OCI-LY7 (cell line): ENCODE measurements at places on chromosomes 1 and 21.
A peak's percentile ranks its signal among the peaks of the same experiment; 100 is the strongest.

DNA sequence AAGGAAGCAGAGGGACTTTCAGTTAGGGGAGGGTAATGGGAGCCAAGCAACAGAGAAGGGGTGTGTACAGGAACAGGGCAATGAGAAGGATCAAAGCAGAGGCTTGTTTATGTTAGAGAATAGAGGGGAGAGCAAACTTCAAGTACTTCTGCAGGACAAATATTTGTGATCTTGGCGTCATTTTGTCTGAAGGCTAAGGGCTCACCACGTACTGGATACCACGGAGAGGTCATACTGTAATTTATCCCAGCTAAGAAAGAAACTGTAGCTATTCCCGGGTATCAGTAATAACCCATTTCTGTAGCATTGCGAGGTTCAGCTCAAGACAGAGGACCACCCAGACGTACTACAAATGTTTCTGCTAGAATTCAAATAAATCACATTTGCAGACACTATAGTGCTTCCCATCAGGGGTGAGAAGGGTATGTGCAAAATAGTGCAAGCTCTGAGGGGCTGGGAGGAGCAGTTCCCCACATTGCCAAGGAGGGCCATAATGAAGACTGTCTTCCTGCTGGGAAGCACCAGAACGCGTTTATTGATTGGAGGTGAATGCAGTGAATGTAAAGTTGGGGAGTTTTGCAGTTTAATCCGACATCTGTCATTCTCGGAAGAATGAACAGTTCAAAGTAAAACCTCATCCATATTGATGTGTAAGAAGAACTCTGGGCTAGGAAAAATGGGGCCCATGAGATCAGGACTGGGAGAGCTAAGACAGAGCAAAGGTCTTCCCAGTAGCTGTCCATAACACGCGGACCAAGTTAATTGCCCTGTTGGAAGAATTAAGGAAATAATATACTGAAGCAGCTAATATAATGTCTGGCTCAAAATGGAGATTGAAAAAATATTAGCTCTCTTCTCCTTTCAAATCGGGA is 136.9 kb downstream of the RWDD3 start:
- DNase-seq, result no peak

GRCh38 chr1:45007311-45007710 is 3.8 kb downstream of the HECTD3 start:
- no peak for DNase-seq

DNA sequence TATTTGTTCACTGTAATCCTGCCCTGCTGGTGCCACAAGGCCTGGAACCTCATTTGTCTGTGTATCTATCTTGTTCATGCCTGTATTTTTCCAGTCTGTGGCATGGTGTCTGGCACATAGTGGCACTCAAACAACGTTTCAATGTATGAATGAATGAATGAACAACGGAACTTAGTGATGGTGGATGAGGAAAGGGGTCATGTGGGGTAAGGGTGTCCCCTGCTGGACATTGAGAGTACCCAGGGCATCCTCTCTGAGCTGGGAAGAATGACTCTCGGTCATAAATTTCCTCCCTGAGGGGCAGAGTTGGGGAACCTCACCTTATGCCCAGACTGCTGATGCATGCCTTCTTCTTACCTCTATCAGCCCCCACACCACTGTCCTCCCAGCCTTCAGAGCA is 18.9 kb upstream of the ZNF683 start:
- peak; percentile 40 for DNase-seq

DNA sequence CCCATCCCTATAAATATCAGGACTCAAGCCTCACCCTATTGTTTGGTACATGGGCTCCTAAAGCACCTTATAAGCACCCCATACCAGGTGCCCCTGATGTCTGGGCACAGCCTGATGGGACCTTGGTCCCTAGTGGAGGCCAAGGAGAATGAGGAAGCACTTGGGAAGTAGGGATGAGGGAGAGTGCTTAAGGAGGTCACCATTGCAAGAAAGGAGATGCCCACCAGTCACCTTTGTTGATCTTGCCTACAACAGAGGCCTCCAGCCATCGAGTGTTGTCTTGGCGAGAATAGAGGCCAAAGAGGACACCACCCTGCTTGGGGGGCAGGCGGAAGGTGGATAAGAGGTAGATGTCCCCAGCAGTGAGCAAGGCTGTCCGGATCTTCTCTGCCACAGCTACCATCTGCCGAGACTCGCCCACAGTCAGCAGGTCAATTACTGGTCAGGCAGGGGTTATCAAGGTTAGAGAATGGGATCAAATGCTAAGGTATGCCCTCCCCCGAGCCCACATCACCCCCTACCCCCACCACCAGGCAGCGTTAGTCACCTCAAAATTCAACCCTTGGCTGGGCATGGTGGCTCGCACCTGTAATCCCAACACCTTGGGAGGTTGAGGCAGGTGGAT is 1.6 kb downstream of the THBS3 start:
- DNase-seq, result no peak

DNA sequence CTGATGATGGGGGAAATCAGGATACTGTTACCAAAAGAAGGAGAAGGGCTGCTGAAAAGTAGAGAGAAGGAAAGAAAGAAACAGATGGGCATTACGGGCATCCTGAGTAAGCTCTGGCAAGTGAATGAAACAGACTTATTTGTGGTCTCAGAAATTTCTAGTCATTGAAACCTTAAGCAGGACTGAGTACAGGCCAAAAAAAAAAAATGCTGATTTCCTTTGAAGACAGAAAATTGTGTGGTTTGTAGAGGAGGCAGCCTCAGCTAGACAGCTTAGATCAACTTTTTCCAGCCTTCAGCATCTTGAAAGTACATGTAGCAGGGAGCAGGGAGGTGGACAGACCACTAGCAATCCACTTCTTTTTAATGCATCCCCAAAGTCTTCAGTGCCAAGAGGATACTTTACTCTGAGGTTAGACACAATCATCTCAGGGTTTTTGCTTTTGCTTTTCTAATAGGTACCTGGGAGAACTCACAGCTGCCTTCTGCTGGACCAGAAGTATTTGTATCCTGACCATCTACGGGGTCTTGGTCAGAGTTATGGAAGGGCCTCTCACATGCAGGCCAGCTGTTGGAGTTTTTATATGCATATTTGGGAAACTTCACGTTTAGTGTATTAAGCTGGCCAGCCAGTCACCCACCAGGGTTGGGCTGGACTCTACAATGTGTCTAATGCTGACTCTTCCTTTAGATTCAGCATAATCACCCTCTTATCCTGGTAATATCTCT is 10.6 kb upstream of the CAPZB start:
- no peak for DNase-seq

DNA sequence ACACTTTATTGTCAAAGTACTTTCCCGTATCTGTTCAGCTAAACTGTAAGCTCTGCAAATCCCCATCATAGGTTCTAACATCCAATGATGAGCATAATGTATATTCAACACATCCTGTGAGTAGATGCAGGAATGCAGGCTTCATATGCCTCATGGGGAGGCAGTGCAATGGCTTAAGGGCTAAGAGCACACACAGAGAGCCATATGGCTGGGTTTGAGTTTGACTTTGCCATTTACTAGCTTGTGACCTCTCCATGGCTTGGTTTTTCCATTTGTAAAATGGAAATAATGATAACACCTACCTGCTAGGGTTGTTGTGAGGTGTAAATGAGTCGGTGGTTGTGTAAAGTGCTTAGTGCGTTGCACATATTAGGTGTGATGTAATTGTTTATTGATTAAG is 13.4 kb downstream of the RCSD1 start:
- no peak for DNase-seq

DNA sequence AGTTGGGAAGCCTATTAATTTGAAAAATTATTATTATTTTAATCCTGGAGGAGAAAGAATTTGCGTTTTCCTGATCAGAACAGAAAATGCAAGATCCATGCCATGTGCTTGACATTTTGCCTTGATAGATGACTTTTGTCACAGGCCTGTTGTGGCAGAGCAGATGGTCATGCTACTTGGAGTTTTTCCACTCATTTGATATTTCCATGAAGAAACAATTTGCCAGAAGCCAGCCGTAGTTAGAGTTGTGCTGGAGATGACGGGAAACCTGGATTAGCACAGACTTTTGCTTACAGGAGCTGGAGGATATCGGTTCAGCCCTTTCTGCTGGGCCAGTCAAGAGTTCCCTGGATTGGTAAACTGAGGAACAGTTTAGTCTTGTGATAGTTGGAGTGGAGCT is 3.2 kb downstream of the RCAN3 start:
- no peak for DNase-seq

DNA sequence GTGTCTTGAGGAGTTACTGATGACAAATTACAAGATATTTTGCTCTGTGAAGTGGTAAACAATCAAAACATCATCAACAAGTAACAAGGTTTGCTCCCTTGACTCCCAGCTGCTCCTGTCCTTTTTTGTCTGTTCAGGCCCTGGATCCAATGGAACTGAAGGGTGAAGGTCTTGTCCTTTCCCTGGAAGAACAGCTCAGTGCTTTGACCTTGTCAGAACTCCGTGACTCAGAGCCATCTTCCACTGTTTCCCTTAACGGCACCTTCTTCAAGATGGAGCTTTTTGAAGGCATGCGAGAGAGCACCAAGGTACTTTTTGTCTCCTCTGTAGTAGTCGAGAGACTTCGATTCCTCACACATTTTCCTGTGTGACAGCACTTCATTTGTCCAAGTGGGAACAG is 29.0 kb downstream of the TRIM45 start:
- DNase-seq, result no peak

GRCh38 chr1:158147869-158148268 is 32.8 kb upstream of the CD1D start:
- no peak for DNase-seq

DNA sequence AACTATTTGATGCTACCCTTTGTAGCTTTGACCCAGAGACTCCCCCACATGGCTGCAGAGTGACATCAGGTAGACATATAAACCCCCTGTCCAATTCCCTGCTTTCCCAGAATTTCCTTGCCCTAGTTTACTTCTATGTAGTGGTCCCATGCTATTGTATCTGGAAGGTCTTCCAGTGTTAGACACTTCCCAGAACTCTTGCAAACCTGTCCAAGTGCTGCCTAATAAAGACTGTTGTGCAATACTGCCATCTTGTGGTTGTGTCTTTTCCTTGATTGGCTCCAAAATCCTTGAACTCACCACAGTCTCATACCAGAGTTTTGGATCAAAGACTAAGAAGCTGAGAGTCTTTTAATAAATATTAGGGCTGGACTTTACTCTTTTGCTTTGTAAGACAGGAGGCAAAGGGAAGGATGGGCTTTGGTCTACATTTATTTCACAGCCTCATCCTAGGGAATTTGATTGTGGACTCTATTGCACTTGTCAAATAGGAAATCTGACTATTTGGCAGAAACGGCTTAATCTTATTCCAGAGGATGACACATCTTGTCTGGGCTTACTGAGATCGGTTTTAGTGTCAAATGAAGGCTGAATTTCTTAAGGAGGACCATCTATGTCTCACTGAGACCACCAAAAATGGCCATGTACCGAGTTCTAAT is 169.9 kb downstream of the LRRC7 start:
- peak; percentile 61 for DNase-seq

DNA sequence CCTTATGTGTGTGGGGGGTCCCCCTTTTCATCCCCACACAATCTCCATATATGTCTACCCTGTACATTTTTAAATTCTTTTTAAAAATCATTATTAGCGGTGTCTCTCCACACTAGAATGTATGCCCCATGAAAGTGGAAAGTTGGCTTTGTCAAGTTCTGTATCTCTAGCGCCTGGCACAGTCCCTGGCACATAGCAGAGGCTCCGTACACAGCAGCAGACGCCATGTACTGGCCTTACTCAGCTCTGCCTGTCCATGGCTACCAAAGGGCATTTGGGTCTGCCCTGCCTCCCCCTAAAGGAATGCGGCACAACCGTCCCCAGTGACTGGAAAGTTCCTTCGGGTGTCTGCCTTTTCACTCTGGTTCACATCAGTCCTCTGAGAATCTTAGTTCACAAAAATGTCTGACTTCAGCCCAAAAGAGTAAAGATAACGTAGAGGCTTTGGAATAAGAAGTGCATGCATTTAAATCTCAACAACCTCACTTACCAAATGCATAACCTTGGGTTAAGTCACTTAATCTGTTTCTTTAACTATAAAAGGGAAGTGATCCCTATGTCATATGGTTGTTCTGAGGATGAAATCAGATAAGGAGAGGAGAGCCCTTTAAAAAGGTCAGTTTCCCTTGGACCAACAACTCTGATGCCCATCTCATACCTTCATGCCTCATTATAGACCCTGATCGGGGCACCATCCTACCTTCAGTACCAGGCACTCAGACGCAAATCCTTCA is 61.1 kb downstream of the CD46 start:
- DNase-seq, result no peak

GRCh38 chr1:33384040-33384812 is 46.7 kb downstream of the PHC2 start:
- no peak for DNase-seq

DNA sequence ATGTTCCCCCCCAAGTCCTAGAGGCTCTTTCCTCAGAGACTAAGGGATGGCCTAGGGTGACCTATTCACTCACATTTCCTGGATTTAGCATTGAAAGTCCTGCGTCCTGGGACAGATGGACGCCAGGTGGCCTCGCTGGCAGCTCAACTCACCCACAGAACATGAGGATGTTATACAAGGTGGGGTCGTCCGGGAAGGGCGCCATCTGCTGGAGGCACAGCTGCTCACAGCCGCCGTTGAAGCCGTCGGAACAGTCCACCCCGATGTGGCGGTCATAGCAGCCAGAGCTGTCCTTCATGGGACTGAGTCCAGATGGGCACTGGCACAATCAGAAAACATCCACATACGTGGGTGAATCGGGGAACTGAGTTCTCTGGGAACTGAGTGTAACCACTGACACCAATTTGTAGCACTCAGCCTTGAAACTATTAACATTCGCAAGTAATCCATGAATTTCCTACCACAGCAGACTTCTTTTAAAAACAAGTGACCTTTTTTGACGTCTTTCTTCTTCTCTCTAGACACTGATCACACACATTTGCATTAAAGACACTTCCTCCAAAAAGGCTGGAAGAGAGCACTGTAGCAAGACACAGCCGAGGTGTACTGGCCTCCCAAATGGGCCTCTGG is 215.4 kb downstream of the ASTN1 start:
- peak; percentile 26 for DNase-seq

DNA sequence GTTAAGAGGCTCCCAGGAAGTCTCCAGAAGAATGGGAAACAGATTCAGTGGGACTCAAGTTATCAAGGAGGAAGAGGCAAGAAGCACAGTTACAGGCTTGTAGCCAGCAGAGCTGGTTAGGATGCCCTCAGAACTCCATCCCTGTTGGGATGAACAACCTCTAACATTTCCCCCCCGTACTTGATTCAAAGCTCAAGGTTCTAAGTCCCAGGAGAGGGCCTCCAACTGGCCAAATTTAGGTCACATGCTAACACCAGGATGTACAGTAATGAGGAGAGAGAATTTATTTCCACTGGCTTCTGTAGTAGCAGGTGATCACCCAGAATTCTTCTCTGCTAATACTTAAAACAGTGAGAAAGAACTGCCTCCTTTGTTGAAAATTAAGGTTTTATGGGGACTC is 22.3 kb upstream of the HSPA13 start:
- no peak for DNase-seq

DNA sequence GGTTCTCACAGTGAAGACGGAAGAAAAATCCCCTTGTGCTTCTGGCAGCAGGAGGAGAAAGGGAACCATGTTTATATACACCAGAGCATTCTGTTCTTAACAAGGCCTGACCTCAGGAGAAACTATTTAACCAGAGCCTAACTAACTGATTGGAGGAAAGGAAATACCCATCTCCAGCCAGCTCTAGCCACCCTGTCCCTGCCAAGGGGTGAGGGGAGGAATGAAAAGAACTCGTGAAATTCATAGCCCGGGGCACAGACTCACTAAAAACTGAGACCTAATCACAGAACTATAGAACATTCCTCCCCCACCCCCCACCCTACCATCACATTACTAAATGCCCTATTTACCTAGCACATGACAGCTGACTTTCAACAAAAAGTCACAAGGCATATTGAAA is 65.0 kb downstream of the KCNH1 start:
- no peak for DNase-seq

- no peak for DNase-seq
These were observed 570.1 kb upstream of the CXADR start for GRCh38 chr21:16942703-16943102.
